ENCODE measurements at places on chromosomes 3 and 15.
A peak's percentile ranks its signal among the peaks of the same experiment; 100 is the strongest.

GRCh38 chr3:64684715-64685261, 3.0 kb downstream of the ADAMTS9 start:
- no peak for DNase-seq

- no peak for DNase-seq
Observed at GRCh38 chr15:35713733-35714132, 167.8 kb upstream of the DPH6 start.

- peak; percentile 44 for DNase-seq
Observed at GRCh38 chr15:75640483-75641178, 607 bp upstream of the IMP3 start.

- DNase-seq, result no peak
Observed at GRCh38 chr3:38590521-38590920, 59.0 kb downstream of the SCN5A start.

GRCh38 chr3:110736332-110736731, 335.3 kb upstream of the NECTIN3 start:
- DNase-seq, result no peak

GRCh38 chr3:49132437-49133225, at the start of gene LAMB2:
LAMB2 (minus strand) TSS chr3:49133050; CDS start chr3:49132867, 183 bp downstream.
- DNase-seq, result no peak

GRCh38 chr3:151460774-151461450, at the start of gene IGSF10:
IGSF10 (minus strand) TSS chr3:151461061; CDS start chr3:151458709, 2,352 bp downstream.
- DNase-seq, result no peak

GRCh38 chr15:60576515-60576914, 97.6 kb upstream of the ICE2 start:
- no peak for DNase-seq

DNA sequence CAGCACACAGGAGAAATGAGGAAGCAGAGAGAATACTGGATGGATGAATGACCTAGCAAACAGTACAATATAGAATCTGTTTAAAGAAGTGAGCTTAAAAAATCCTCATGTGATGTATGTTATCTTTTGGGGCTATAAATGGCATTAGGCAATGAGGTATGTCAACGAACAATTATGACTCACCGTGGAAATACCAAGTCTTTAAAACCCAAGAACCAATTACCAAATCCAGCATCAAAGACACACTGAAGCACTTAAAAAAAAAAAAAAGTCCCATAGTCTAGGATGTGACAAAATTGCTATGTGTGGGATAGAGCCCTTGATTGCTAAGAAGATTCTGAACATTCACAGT, 36.3 kb upstream of the HERC1 start:
- no peak for DNase-seq

DNA sequence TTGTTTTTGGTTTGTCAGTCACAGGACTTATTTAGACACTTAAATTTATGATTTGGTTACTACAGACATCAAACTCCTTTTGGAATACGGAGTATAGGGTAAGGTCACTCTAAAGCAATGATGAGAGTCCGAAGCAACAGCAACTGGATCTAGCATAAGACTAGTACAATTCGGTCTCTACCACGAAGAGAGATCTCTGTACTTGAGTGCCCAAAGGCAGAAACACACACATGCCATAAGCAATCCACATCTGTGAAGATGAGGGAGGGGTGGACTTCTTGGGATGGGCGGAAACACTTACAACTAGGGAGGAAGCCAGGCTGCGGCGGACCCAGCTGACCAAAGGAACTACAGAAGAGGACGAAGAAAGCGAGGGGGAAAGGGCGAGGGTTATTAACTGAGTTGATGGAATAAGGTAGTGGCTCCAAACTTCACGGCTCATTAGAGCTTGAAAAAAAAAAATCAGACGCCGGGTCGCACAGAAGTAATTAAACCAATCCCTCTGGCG, 595 bp downstream of the DPH6 start:
- no peak for DNase-seq

GRCh38 chr3:20772869-20773268, 586.9 kb upstream of the SGO1 start:
- DNase-seq, result no peak

DNA sequence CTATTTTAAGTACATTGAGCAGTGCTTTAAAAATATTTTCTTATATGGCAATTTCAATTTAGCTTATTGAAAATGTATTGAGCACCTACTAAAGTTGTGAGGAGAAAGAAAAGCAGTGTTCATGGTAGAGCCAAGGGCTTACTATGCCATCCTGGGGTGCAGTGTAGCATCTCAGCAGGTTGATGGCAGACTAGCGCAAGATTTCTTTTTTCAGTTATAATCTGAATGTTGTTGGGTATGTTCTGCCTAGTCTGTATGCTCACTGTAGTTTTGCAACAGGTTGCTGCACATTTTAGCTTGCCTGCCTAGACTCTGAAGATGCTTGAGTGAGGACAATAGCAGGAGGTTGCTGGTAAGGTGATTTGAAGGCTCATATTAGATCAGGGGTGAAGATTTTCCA, 103.1 kb upstream of the UNC13C start:
- no peak for DNase-seq

DNA sequence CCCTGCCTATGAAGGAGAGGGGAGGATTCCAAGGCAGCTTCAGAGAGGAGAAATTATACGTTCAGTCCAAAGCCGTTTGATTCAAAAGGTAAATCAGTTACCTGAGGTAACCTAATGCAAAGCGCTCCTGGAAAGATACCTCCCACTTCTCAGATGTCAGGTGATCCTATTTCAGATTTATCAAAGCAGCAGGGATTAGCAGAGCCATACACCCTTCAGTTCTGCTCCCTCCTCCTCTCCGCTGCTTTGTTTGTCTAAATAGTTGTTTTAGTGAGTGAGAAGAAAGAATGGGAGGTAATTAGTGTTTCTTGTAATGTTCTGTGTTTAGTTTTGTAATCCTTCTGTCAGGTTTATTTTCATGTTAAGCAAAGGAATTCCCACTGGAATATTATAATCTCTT, 81.1 kb downstream of the SOX14 start:
- no peak for DNase-seq

DNA sequence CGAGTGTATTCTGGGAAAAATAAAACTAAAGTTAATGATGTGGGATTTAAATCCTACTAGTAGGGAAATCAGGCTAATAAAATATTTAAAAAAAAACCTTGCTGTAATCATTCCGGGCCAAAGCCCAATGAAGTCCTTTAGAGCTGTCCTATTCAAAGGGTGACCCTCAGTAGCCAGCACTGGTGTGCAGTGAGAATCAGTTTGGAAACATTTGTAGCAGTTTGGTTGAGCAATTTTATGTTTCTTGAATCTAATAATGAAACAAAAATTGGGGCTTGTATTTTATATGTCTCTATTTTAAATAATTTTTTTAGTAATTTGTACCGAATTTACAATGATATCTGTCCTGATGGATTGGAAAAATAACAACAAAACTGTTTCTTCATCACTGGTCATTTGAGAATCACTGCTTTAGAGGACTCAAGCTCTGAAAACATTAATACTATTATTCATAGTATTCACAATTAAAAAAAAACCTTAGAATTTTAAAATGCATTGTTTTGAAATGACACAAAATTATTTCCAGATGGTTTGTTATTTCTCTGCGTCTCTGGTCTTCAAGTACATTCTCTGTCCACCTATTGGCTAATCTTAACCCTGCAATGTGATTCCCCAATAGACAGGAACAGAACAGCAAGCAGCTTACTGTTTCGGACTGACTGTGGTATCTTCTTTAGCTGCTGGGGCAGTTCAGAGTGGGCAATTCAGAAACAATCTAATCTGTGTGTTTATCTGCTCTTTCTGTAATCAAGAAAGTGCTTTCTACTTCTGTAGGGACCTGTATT, 71.2 kb downstream of the OTOL1 start:
- no peak for DNase-seq

DNA sequence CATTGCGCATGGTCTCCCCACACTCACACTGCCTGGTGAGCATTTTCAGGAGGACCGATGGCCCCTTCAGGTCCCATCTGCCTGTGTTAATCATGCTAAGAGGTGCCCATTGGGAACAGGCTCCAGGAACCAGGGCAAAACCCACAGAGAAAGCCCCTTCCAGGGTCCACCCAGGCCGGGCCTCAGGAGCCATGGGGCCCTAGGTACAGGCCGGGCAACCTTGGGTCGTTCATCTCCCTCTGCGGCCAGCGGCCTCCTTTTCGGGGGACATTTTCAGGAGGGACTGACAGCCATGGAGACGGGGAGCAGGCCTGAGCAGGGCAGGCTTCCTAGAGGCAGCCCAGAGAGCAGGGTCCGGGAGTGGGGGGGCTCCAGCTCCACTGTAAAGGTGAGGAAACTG, 68.0 kb upstream of the TAMM41 start:
- no peak for DNase-seq

DNA sequence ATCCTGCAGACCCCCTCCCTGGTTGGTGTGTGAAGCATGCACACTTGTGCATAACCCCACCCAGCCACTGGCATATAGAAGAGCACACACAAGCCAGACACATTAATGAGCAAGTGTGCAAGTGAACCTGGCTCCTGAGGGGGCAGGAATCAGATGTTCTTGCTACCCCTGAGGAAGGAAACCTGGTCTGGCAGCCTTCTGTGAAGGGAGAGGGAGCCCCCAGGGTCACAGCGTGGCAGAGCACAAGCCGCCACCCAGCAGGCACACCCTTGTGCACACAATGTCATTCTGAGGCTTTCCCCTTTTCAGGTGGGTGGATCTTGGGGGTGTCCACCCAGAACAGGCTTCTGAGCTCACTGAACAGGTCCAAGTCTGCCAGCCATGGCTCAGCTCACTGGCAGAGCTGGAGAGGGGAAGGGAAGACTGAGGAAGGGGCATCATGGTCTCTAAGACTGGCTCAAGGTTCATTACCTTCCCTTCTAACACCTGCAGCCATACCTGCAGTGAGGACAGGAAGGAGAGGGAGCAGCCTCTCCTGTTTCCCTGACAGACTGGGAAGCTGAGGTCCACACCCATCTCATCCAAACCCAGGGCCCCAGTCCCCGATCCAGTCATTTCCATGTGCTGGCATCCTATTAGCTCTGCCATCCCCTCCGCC, 31.6 kb upstream of the SEMA3F start:
- no peak for DNase-seq

DNA sequence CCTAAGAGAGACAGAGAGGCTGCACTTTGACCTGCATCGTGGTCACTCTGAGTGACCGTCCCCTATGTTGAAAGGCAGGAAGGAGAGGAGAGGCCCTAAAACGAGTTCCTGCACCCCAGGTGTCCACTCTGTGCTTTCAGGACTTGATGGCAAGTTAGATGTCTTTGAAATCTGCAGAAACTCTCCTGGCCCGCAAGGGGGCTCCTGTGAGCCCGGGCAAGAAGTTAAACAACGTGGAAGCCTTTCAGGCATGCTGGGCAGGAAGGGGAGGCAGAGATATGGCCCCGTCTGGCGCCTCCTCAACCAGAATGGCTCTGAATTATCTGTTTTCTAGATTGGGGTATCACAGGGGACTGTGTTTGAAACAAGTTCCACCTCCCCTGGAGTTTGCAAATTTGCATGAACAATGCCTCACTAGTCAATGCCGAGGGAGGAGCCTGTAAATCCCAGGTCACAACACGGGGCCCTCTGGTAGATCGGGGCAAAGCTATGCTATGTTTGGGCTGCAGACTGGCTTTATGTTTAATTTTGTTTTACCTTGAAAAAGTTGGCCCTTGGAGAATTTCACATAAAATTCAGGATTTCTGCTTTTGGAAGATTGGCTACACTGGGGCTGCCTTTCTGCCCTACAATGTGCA, 9.8 kb downstream of the CTXND1 start:
- no peak for DNase-seq

DNA sequence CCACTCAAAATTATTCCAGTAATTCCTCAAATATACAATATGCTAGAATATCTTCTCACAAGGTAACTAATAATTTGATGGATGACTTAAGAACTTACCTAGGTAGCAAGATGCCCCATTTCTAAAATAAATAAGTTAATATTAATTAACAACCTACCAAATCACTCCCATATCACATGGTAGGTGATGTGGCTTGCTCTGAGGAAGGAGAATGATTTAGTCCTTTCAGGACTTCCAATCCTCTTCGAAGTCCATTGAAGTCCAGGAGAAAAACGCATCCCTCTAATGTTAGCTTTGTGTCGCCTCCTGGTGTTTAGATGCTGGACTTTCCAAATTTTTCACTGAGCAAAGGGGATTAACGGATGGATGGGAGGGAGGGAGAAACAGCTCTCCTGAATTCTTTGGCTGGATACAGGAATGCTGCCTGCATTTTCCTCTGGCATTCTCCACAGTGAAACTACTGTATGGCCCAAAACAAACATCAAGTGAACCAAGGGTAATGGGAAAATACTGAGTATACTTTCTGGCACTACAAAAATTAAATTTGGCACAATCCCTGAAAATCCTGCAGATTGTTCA, 58.6 kb downstream of the PRICKLE2 start:
- no peak for DNase-seq

DNA sequence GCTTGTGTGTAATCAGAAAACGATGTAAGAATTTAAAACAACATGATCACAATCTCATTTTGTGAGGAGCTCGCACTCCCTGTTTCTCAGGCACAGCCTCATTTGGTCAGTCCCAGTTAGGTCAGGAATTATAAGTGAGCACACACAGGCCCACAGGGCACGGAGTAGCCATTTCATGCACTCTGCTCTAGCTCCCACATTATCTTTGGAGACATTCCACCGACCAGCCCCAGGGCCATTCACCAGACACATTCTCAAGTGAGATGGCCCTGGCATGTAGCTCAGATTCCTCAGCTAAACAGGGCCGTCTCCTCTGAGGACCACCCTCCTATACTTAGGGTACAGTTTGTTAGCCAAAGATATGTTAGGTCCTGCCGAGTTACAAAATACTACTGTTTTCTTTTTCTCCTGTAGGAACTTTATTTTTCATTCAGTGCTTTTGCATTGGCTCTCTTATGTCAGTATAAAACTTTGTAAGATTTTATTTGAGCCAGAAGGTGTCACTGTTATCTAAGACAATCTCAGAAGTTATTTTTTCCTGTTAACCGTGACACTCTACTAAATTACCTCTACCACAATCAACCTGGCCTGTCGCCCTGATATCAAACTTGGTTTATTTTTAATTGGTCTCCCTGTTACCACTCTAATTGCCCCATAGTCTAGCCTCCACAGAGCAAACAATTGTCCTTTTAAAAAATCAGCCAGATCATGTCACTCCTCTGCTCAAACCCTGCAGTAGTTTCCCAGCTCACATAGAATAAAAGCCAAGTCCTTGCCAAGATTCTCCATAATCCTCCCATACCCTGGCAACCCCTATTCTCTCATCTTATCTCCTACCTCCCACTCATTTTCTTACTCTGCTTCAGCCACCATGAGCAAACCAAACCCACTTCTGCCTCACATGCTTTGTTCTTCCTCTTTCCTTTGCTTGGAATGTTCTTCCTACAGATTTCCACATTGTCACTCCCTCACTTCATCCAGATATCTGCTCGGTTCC, 105.7 kb downstream of the PPP2R3A start:
- no peak for DNase-seq

GRCh38 chr3:27392950-27393679, 23.9 kb upstream of the NEK10 start:
- DNase-seq, result no peak

GRCh38 chr3:43515970-43516635, 105.7 kb downstream of the ANO10 start:
- DNase-seq, result no peak

- DNase-seq, result no peak
Observed at GRCh38 chr15:94312946-94313345, 81.6 kb downstream of the MCTP2 start.

All from NCI-H2171 (cell line).